HuH-7.5 (cell line): ENCODE measurements at places on chromosomes 3 and 15.

GRCh38 chr3:196139281-196139680 lies 57.4 kb upstream of the TFRC start:
- DNase-seq, result no peak

DNA sequence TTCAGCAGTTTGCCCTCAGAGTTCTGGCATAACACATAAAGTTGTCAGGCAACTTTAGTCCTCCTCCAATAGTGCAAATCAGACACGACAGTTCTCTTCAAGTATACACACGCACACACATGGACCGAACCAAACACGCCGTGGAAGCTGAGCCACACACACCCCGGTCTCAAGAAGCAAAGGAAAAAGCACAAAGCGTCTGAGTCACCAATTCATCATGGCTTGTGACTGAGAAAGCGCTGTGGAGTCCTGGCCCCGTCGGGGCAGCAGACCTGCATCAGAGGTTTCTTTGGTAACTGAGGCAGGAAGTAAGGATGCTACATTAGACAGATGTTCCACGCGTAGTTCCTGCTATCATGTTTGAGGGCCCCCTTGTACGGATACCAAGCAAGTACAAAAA lies 85.7 kb downstream of the VGLL4 start:
- DNase-seq, result no peak

DNA sequence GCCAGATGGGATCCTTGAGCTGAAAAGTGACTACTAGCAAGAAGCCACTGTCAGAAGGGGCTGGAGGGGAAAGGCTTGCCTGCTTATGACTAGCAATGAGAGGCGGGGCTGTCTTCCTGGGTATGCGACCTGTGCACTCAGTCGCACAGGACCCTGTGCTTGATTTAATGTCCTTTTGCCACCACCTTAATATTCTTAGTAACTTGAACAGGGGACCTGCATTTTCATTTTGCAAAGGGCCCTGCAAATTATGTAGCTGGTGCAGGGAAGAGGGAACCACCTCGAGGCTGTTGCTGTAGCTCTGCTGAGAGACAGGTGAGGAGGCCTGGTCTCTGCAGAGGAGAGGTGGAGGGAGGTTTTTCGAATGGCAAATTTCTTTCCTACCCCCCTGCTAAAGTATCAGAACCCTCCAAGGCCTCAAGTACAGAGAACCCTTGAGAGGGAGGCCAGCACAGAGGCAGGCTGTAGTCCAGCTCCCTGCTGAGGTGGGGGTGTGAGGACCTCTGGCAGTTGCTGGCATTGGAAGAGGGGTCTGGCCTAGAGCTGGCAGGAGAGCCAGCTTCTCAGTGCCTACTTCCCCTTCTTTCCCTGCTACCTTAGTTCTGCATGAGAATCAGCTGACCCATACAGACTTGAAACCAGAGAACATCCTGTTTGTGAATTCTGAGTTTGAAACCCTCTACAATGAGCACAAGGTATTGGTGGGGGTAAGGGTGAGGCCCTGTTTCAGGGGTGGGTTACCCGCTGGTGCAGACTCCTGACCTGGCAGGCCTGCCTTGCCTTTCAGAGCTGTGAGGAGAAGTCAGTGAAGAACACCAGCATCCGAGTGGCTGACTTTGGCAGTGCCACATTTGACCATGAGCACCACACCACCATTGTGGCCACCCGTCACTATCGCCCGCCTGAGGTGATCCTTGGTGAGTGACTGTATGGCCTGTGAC lies 11.4 kb downstream of the CLK3 start:
- DNase-seq, result peak; percentile 13

DNA sequence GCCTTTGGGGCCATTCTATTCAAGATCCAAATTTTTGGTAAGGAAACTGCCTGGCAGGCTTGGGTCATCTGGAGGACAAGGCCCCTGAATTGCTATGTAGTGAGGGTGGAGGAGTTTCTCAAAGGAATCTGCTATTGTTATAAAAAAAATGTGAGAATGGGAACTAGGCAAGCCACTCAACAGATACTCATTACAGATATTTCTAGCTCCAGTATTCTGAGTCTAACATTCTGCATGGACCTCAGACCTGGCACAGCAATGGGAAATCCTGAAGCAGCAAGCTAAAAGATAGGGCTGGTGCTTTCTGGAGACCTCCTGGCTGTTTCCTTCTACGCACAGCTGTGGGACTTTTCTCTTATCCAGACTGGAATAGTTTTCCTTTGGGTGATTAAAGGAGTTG lies 430.7 kb upstream of the RBMS3 start:
- no peak for DNase-seq

DNA sequence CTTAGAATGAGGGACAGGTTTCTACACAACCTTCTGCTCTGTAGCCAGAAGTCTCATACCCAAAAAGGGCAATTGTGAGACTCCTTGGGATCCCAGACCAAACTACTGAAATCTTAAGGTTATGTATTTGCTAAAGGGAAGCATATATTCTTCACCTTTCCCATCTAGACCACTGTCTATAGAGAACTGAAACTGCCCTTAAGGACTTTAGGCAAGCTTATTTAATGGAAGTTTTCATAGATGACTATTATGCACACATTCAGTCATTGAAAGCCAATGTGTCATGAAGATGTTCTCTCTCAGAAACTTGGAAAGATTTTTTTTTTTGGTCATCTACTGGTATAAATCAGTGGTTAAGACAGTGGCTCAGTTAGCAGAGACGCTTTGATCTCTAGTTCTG lies 365.3 kb downstream of the MCTP2 start:
- no peak for DNase-seq

DNA sequence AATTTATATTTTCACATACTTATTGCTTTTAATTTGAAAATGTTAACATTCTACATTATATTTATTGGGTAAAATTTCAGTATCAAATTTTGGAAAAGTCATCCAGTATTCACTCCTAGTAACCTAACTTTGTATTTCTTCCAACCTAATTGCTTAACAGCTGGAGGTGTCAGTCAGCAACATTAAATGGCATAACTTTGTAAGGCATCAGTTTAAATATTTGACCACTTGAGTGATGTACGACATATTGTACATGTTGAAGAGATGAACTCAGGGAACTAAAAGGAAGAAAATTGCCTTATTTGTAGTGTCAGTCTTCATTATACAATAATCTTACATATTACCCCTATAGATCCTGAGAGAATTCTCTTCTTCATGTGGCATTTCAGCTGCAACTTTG lies 326.8 kb downstream of the NAALADL2 start:
- no peak for DNase-seq

GRCh38 chr3:30524357-30525040 lies 81.9 kb upstream of the TGFBR2 start:
- DNase-seq, result no peak

GRCh38 chr3:73215281-73215680 lies 153.8 kb downstream of the EBLN2 start:
- no peak for DNase-seq

GRCh38 chr3:122621112-122621511 lies 43.7 kb downstream of the PARP15 start:
- DNase-seq, result no peak
